ENCODE measurements at places on chromosomes 7 and 10. TPM values are rescaled to one million over a fixed set of nuclear protein-coding genes. Genes with fewer than 3 reads are reported as not detected.
A peak's percentile ranks its signal among the peaks of the same experiment; 100 is the strongest.

DNA sequence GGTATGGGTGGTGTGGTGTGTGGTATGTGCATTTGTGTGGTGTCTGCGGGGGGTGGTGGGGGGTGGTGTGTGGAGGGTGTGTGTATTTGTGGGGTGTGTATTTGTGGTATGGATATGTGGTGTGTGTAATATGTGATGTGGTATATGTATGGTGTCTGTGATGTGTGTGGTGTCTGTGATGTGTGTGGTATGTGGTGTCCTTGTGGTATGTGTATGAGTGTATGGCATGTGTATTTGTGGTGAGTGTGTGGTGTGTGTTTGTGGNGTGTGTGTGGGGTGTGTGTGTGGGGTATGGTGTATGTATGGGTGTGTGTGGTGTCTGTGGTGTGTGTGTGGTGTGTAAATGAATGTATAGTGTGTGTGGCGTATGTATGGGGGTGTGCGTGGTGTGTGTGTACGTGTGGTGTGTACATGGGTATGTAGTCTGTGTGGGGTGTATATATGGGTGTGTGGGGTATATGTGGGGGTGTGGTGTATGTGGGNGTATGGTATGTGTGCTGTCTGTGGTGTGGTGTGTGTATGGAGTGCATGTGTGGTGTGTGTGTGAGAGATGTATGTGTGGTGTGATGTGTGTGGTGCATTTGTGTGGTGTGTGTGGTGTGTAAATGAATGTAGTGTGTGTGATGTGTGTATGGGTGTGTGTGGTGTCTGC is 27.1 kb upstream of the CHST15 start:
- H3K4me1 ChIP-seq, result peaks cover 20% of the 10 kb centered on the region
- H3K27me3 ChIP-seq, result no peaks in the 10 kb centered on the region
- no peak overlapping the region for H3K27ac ChIP-seq
- no peaks in the 10 kb centered on the region for H3K36me3 ChIP-seq

DNA sequence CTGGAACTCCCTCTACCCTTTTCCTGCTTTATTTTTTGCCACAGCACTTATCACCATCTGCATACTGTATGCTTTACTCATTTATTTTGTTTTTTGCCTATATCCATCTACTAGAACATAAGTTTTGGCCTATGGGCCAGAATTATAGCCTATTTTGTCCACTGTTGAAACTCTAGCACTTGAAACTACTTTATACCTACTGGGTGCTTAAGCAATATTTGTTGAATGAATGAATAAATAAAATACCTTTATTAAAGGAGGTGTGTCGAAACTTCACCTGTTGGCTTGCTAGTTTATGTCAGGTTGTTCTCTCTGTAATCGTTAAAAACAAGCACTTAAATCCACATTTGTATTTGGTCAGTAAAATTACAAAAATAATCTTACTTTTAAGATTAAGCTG is 53.3 kb downstream of the MTERF1 start:
- H3K4me3 ChIP-seq, result no peak overlapping the region
- no peaks in the 10 kb centered on the region for H3K36me3 ChIP-seq
- H3K27ac ChIP-seq, result no peak overlapping the region

IFIT1B gene
- total RNA-seq, result 0.33 TPM

- H3K4me3 ChIP-seq, result peak within 1 kb of the TSS; percentile 82
- H3K27me3 ChIP-seq, result no peaks in the 10 kb centered on the region
- H3K4me1 ChIP-seq, result peaks cover 38% of the 10 kb centered on the region
- no peak for DNase-seq
- peak within 1 kb of the TSS; percentile 88 for H3K27ac ChIP-seq
- peaks cover 27% of the 10 kb centered on the region for H3K36me3 ChIP-seq
Measured at GRCh38 chr10:133379152-133379800, at the start of gene PAOX. PAOX (plus strand) TSS chr10:133379262; CDS start chr10:133379317, 55 bp downstream.

- H3K27ac ChIP-seq, result no peak overlapping the region
- peaks cover 26% of the 10 kb centered on the region for H3K4me1 ChIP-seq
- peaks cover 5% of the 10 kb centered on the region for H3K27me3 ChIP-seq
- no peak for DNase-seq
- peaks cover 61% of the 10 kb centered on the region for H3K36me3 ChIP-seq
Measured at GRCh38 chr10:133279326-133280226, 2.9 kb upstream of the ADAM8 start.

DNA sequence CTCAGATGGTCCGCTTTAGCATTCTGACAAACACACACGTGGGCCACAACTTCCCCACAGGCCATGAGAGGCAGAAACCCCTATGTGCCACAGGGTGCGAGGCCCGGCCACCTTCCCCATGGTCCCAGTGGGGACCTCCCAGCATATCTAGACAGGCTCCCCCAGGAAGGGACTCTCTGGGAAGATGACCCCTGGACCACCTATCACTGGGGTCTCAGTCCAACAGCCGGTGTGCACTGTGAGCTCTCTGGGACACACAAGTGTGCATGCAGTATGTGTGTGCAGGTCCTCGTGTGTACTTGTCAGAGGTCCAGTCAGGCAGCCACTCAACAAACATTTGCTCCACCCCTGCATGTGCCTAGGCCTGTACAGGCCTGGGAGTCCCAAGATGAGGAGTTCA is 18.7 kb downstream of the GRID1 start:
- H3K4me3 ChIP-seq, result no peak overlapping the region
- H3K4me1 ChIP-seq, result no peaks in the 10 kb centered on the region
- DNase-seq, result no peak
- no peaks in the 10 kb centered on the region for H3K27me3 ChIP-seq

- no peaks in the 10 kb centered on the region for H3K27me3 ChIP-seq
- no peak for DNase-seq
- peaks cover 22% of the 10 kb centered on the region for H3K4me1 ChIP-seq
- H3K27ac ChIP-seq, result no peak overlapping the region
- no peaks in the 10 kb centered on the region for H3K36me3 ChIP-seq
Measured at GRCh38 chr7:36906956-36907635, 182.8 kb upstream of the AOAH start.

- H3K4me1 ChIP-seq, result peaks cover 4% of the 10 kb centered on the region
- DNase-seq, result peak; percentile 80
- no peaks in the 10 kb centered on the region for H3K27me3 ChIP-seq
- no peak overlapping the region for H3K4me3 ChIP-seq
- H3K36me3 ChIP-seq, result no peaks in the 10 kb centered on the region
Measured at GRCh38 chr10:48598936-48599829, 5.7 kb downstream of the ARHGAP22 start.

- no peaks in the 10 kb centered on the region for H3K4me1 ChIP-seq
- DNase-seq, result no peak
- H3K27ac ChIP-seq, result no peak overlapping the region
- H3K36me3 ChIP-seq, result no peaks in the 10 kb centered on the region
Measured at GRCh38 chr10:121713486-121713885, 115.2 kb upstream of the FGFR2 start.

- H3K4me1 ChIP-seq, result no peaks in the 10 kb centered on the region
- H3K36me3 ChIP-seq, result no peaks in the 10 kb centered on the region
- no peak for DNase-seq
- no peak overlapping the region for H3K27ac ChIP-seq
Measured at GRCh38 chr10:93277360-93277759, 203.7 kb downstream of the CYP26A1 start.

ANK3 gene
- 44.9 TPM for total RNA-seq

MYH16 gene
- total RNA-seq, result not detected

DNA sequence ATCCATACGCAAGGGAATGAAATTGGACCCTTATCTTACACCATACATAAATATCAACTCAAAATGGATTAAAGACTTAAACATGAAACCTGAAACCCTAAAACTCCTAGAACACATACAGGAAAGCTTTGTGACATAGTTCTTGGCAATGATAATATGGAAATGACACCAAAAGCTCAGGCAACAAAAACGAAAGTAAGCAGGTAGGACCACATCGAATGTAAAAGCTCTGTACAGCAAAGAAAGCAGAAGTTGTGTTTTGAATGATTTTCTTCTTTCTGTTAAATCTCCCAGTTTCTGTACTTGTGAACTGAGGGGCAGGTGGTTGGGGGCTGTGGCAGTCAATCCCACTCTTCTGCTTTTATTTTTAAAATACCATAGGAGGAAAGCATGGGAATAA is 368.4 kb upstream of the PODXL start:
- no peak overlapping the region for H3K4me3 ChIP-seq
- no peaks in the 10 kb centered on the region for H3K36me3 ChIP-seq
- no peak for DNase-seq
- no peaks in the 10 kb centered on the region for H3K27me3 ChIP-seq

DNA sequence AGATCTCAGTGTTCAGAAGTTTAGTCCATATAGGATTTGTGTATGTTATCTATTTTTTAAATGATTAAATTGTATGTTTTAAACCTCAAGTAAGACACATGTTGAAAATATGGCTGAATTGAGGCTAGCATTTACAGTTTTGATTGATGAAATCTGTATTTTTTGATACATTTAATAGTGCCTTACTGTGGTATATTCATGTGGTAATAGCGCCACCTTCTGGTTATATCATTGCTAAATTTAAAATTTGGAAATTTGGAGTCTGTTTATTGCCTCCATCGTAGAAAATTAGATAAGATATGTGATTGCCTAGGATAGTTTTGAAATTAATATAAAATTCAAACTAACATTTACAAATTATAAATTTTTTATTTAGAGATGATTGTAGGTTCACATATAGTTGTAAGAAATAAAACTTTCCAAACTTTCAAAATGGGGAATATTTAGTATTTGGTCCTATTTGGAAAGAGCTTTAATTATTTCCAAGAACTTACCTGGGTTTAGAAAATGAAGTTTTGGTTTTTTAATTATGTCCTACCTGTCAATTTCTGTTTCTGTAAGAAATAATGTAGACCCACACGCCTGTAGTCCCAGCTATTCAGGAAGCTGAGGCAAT is 19.1 kb upstream of the ARMS2 start:
- H3K4me1 ChIP-seq, result no peaks in the 10 kb centered on the region
- H3K4me3 ChIP-seq, result no peak overlapping the region
- no peaks in the 10 kb centered on the region for H3K27me3 ChIP-seq

Data from esophagus muscularis mucosa (tissue), 4 donors.